Tibial nerve (tissue), 4 donors: ENCODE measurements at places on chromosomes 13 and 19. TPM values are rescaled to one million over a fixed set of nuclear protein-coding genes. Genes with fewer than 3 reads are reported as not detected.

Gene ZFR2
- not detected for total RNA-seq

Gene COL5A3
- 102 TPM for total RNA-seq

Gene LHB
- total RNA-seq, result not detected

- H3K27me3 ChIP-seq, result no peaks in the 10 kb centered on the region
- H3K4me1 ChIP-seq, result no peaks in the 10 kb centered on the region
- DNase-seq, result no peak
- no peaks in the 10 kb centered on the region for H3K36me3 ChIP-seq
- H3K4me3 ChIP-seq, result no peak overlapping the region
- H3K27ac ChIP-seq, result no peak overlapping the region
These were observed 7.0 kb upstream of the ZNF550 start for GRCh38 chr19:57566396-57567265.

- no peaks in the 10 kb centered on the region for H3K27me3 ChIP-seq
- H3K4me1 ChIP-seq, result no peaks in the 10 kb centered on the region
- no peaks in the 10 kb centered on the region for H3K36me3 ChIP-seq
- DNase-seq, result no peak
- H3K27ac ChIP-seq, result no peak overlapping the region
- H3K4me3 ChIP-seq, result no peak overlapping the region
These were observed 8.3 kb downstream of the GRTP1 start for GRCh38 chr13:113355621-113356020.

- no peaks in the 10 kb centered on the region for H3K27me3 ChIP-seq
- no peaks in the 10 kb centered on the region for H3K36me3 ChIP-seq
- no peak overlapping the region for H3K27ac ChIP-seq
- no peak for DNase-seq
- H3K4me3 ChIP-seq, result no peak overlapping the region
These were observed 12.1 kb upstream of the IGFL4 start for GRCh38 chr19:46052896-46053295.

- H3K4me1 ChIP-seq, result no peaks in the 10 kb centered on the region
- DNase-seq, result no peak
- no peak overlapping the region for H3K4me3 ChIP-seq
- H3K36me3 ChIP-seq, result peaks cover 100% of the 10 kb centered on the region
- no peaks in the 10 kb centered on the region for H3K27me3 ChIP-seq
These were observed 8.0 kb downstream of the UBXN6 start for GRCh38 chr19:4449639-4450028.
